ENCODE measurements at places on chromosomes 4 and X.
A peak's percentile ranks its signal among the peaks of the same experiment; 100 is the strongest.

- DNase-seq = no peak
Measured at GRCh38 chr4:25621027-25621930, 34.4 kb upstream of the SLC34A2 start.

DNA sequence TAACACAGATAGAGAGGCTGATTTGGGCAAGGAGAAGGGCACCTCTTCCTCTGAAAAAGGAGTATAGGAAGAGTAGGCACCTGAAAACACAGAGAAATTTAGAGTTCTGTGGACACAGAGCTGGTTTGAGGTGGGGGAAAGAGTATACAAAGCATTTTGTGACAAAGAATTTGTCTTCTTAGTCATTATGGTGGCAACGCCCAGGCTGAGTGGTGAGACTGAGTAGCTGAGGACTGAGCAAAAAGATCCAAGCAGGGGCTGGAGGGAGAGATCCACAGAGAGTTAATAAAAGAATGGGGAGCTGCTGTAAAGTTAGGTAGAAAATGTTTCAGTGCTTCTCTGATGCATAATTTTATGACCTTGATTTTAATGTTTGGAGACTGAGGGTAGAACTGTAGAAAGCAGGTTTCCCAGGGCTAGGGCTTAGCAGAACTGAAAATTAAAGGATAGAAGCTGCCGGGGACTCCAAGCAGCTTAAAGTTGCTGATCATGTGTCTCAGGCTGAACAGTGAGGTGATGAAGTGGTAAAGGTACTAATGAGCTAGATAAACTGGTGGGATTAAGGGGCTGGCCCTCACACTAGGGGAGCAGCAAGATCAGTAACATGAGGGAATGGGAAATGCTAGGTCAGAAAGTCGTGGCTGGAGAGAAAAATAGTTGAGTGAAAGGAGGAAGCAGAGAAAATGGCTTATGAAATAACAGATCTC, 118.9 kb downstream of the CEP44 start:
- no peak for DNase-seq

- DNase-seq = no peak
Measured at GRCh38 chrX:55867708-55868107, 150.2 kb downstream of the RRAGB start.

DNA sequence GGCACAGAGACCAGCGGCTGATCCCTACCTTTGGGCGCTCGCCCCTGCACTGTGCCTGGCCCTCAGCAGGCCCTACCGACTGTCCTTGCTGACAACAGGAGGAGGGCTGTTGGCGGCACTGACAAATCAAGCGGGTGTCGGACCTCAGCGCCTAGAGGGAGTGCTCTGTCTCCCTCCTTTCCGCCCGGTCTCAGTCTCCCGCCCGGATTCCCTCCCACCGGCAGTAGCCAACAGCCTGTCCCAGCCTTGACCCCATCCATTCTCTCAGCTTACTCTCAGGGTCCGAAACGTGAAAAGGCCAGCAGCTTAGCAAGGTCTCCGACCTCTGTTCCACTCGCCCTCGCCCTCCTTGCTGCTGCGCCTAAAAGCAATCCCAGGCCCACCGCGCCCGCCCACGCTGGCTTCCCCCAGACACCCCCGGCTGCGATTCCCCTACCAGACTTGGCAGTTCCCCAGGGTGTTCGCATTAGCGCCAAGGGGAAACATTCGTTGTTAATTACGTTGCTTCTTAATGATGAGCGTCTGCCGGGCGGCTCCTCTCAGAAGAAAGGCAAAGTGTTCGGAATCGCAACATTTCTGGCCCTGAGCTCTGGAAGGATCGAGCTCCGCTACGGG, 96.2 kb downstream of the SOWAHB start:
- DNase-seq = no peak

DNA sequence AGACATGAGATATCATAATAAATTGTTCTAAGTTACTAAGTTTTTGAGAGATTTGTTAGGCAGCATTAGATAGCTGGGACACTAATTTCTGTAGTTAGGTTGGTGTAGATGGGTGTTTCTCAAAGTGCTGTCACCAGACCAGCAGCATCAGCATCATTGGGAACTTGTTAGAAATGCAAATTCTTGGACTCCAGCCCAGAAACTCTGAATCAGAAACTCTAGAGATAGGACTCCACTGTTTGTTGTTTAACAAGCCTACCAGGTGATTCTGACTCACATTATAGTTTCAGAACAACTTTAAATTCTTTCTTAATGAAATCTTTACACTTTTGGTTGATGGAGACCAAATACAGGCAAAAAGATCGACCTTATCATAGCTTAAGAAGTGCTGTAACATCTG, 173.7 kb downstream of the PABPC4L start:
- DNase-seq = no peak

- no peak for DNase-seq
Measured at GRCh38 chr4:159778298-159778697, 675.4 kb downstream of the RAPGEF2 start.

DNA sequence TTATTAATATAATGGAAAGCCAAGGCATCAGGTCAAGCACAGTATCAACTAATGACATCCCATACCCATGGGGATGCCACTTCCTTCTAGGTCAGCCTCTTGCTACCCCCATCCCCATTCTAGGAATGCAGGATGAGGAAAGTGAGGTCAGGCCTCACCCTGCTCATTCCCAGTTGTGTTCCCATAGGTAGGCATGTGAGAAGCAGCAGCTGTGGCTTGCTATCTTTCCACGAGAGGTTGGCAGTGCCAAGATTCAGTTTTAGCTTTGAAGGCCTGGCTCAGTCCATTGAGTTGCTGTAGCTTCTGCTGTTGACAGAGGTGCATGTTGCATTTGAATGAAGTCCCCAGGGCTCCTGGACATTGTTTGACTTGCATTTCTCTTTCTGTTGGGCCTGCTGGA, 15.5 kb downstream of the LONRF3 start:
- no peak for DNase-seq

DNA sequence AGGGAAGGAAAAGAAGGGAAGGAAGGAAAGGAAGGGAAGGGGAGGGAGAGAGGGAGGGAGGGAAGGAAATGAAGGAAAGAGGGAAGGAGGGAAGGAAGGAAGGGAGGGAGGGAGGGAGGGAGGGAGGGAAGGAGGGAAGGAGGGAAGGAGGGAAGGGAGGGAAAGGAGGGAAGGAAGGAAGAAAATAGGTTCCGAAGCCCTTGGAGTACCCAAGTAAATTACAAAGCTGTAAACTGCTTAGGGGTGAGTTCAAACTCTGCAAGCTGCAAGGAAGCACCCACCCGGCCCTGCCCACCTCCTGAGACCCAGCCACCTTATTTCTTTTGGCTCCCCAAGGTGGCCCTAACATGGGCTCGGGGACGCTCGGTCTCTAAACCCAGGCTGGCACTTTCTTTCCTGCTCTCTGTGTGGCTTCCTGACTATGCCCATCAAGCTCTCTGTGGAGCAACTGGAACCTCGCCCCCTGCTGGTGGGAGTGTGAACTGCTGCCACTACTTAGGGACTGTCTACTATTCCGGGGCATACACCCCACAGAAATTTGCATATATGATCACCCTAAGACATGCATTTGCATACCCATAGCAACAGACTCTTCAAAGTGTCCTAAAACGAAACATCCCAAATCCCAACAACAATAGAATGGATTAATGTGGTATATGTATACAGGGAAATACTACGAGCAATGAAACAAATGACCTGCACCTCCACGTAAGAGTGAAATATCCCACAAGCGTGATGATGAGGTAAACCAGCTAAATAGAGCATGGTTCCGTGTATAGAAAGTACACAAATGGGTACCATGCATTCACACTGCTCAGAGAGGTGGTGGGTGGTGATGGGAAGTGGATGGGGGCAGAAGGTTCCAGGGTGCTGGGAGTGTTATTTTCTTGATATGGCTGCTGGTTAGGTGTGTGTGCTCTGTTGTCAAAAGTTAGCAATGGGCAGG, 151.7 kb upstream of the TBL1X start:
- DNase-seq = peak; percentile 34

GRCh38 chr4:105709081-105709450, 482 bp downstream of the GSTCD start:
- peak; percentile 69 for DNase-seq

DNA sequence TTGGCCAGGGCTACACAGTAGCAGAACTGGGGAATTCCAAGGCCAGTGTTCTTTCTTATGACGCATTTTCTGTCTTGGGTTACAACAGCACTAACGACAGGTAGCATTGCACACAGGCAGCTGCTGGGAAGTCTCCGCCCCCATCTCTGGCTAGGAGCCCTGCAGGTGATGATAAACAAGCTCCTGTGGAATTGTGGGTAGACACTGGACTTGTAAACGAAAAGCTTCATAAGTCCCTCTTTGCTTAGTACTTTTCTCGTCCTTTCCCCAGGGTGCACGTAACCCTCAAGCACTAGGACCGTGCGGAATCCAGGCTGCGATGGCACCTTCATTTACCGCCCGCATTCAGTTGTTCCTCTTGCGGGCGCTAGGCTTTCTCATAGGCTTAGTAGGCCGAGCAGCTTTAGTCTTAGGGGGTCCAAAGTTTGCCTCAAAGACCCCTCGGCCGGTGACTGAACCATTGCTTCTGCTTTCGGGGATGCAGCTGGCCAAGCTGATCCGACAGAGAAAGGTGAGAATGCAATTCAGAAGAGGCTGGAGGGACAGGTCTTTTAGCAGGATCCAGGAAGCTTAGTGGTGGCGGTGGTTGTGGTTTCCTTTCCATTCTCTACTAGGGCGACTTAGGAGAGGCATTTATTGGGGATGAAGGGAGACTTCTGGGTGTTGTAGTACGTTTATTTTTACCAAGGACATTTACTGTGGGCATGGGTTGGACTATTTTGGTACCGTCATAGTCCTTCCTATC, at the start of gene FAAH2:
TSS of gene FAAH2 (plus strand) at position 200 of the 745 bp plus-strand sequence. CDS start at position 320, 120 bp downstream.
- peak; percentile 1 for DNase-seq

DNA sequence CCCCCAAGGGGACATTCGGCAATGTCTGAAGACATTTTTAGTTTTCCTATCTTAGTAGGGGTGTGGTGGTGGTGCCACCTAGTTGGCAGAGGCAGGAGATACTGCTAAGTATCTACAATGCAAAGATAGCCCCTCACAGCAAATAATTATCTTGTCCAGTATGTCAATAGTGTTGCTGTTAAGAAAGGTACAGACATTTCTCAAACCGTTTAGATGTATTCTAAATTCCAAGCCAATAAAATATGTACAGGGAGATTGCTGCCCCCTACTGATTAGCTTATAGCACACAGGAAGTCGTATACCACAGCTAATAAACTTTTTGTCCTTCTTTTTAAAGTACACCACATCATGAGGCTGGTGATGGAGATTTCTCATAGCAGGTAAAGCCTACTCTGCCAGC, 260.5 kb downstream of the TMA16 start:
- DNase-seq = no peak

- DNase-seq = no peak
Measured at GRCh38 chr4:84878546-84878945, 87.9 kb downstream of the WDFY3 start.

GRCh38 chr4:26227601-26228229, 93.1 kb upstream of the RBPJ start:
- DNase-seq = no peak

DNA sequence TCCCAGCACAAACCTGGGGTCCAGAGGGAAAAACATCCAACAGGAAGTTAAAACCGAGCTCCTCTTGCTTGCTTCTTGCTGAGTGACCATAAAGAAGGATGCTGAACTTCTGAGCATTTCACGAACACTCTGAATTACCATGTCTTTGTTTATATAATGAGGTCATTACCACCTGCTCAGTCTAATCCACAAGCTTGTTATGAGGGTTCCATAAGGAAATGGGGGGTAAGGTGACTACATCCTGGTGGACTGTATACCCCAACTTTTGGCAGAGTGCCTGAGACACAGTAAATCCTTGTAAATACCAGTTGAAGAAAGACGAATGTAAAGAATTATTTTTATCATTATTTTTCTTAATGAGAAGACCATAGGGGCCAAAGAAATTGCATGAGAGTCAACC, 16.8 kb downstream of the CCDC149 start:
- DNase-seq = no peak

- DNase-seq = no peak
Measured at GRCh38 chr4:77579406-77580076, 26.1 kb upstream of the CXCL13 start.

DNA sequence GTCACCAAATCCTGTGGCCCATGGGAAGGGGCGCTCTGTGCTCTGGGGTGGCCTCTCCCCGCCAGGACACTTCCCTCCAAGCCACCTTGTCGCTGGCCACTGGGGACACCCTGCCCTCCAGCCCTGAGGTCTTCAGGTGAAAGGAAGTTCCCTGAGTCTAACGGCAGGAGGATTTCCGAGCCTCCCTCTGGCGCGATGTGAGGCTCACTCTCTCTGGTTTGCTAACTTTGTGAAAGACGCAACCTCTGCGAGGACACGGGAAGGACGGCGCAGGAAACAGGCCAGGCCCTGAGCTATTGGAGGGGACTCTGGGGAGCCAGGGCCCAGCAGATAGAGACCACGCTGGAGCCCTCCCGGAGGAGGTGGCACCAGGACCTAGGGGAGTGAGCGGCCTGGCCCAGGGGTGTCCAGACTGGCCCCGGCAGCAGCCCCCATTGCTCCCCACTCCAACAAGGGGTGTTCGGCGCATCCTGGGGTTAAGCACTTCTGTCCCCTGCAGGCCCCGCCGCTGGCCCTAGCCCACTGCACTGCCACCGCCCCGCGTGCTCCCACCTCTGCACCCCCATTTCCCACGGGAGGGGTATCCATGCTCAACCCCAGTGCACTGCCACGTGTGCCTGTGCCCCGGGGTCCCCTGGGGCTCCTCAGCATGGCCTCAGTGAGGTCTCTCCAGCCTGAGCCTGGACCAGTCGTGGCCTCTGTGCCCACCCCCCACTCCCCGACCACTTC, 72.2 kb upstream of the MXD4 start:
- DNase-seq = no peak

- DNase-seq = peak; percentile 35
Measured at GRCh38 chr4:24795666-24796381, 451 bp downstream of the SOD3 start.

GRCh38 chrX:40260146-40260747, 162.5 kb upstream of the BCOR start:
- DNase-seq = no peak

- DNase-seq = no peak
Measured at GRCh38 chrX:108420481-108420880, 17.7 kb downstream of the COL4A6 start.

DNA sequence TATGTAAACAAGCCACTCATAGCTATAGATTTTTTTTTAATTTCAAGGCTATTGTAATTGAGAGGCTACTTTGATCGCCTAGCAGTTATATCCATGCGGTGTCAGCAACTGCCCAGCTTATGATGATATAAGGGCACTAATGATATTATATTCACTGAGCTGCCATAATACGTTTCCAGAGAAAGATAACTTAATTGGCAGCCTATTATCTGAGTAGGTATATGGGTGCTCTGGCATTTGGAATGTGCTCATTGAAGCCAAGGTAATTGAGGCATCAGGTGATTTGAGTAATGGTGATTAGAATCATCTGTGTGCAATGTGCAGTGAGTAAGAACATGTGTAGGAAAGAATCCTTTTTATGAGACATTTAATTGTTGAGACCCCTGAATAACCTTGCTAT, 490.0 kb downstream of the CENPC start:
- no peak for DNase-seq

- no peak for DNase-seq
Measured at GRCh38 chr4:126592088-126592487, 1040.7 kb upstream of the INTU start.

All from erythroblast (primary cell).